ENCODE measurements at places on chromosomes 2 and 18.

DNA sequence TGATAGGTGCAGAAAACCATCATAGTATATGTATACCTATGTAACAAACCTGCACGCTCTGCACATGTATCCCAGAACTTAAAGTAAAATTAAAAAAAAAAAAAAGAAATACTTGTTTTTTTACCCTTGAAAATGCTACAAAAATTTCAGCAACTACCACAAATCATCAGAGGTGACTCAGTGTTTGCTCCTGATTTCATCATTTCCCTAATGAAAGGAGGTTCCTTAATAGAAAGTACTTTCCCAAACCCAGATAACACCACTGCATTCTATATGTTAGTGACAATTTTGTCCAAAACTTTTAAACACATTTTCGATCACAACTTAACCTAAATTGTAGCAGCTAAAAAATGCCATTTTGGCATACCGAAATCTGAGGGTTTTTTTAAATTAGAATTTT is 163.3 kb downstream of the SLC39A10 start:
- DNase-seq, result no peak

DNA sequence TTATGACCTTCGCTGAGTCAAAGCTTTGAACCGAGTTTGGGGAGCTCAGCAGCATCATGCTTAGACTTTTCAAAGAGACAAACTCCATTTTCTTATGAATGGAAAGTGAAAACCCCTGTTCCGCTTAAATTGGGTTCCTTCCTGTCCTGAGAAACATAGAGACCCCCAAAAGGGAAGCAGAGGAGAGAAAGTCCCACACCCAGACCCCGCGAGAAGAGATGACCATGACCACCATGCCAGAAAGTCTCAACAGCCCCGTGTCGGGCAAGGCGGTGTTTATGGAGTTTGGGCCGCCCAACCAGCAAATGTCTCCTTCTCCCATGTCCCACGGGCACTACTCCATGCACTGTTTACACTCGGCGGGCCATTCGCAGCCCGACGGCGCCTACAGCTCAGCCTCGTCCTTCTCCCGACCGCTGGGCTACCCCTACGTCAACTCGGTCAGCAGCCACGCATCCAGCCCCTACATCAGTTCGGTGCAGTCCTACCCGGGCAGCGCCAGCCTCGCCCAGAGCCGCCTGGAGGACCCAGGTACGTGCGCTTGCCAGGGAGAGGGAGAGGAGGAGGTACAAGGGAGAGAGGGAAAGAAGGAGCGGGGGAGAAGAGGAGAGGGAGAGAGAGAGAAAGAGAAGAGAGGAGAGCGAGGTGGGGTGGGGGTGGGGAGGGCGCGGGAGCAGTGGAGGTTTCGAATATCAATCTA is at the start of gene DLX1:
Gene DLX1, plus strand, starts transcription at position 48 of the 700 bp plus-strand sequence. Its CDS starts 171 bp downstream, at position 219.
- DNase-seq, result no peak

DNA sequence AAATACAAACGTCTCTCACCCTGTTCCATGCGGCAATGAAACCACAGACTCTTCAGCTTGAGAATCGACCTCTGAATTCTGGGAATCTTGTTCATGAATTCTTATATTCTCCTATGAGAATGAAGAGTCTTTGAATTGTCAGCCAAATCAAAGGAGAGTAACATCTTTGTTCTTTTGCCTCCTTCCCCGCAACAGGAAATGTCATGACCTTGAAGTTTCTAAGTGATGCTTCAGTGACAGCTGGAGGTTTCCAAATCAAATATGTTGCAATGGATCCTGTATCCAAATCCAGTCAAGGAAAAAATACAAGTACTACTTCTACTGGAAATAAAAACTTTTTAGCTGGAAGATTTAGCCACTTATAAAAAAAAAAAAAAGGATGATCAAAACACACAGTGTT is 21.8 kb downstream of the TNFAIP6 start:
- no peak for DNase-seq

DNA sequence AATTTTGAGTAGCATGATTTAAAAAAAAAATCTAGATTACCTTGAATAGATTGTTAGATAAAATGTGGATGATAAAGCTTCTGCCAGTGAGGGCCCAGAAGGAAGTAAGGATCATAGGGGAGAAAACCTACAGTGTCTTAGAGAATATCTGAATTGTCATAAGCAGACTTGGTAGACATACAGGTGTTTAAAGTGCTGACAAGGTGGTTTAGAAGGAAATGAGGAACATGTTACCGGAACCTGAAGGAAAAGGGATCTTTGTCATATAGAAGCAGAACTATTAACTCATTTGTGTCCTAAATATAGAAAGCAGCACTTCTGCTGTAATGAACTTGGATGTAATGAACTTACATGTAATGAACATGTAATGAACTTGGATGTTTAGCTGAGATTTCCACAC is 94.9 kb upstream of the TTC27 start:
- no peak for DNase-seq

DNA sequence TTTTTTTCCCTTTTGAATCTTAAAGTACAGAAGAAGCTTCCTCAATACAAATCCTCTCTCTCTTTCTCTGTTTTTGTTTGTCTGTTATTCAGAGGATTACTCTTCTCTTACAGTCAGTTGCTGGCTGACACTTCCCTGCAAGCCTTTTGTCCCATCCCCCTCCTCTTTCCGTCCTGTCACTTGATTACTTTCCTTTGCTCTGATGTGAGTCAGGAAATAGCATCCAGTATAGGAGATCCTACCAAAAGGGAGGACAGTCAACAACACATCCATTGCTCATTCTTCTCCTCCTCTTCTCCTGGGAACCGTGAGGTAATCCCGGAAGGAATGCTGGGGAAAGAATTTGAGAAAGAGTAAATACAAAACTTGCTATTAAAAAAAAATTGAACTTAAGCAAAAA is 79.3 kb upstream of the SCN7A start:
- no peak for DNase-seq

DNA sequence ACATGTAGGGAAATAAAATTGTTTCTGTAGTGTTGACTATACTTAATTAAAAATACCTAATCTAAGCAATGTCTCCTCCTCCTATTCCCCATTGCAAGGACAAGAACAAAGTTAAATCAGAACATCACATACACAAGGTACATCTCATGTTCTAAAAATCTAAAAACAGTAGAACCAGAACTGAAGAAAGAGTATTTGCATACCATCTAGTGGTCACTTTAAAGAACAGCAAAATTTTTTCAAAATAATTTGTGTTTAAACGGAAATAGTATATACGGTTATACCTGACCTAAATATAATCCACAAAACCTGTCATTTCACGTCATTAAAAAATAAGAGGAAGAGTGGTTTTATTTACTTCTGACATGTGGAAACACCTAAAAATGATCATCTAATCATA is 294.3 kb upstream of the KCNH7 start:
- no peak for DNase-seq

- DNase-seq, result no peak
Observed at GRCh38 chr2:119311371-119311770, 55.3 kb downstream of the C2orf76 start.

DNA sequence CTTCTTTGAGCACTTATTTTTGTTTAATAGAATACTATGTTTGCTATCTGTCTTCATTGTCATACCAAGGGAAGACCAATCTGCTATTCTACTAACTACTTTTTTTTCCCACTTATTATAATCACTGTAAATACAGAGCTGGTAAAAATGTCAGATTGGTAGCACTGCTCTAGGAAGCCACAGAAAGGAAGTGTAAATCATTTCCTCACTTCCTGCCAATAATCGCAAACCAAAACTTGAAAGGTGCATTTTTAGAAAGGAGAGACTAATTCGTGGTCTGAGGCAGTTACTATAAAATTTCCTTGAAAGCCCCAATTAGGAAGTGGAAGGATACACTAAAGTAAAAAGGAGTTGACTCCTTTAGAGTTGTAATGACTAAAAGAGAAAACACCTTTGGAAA is 13.9 kb upstream of the THSD7B start:
- no peak for DNase-seq

GRCh38 chr2:150485114-150485870 is 2.2 kb downstream of the RND3 start:
- DNase-seq, result no peak

DNA sequence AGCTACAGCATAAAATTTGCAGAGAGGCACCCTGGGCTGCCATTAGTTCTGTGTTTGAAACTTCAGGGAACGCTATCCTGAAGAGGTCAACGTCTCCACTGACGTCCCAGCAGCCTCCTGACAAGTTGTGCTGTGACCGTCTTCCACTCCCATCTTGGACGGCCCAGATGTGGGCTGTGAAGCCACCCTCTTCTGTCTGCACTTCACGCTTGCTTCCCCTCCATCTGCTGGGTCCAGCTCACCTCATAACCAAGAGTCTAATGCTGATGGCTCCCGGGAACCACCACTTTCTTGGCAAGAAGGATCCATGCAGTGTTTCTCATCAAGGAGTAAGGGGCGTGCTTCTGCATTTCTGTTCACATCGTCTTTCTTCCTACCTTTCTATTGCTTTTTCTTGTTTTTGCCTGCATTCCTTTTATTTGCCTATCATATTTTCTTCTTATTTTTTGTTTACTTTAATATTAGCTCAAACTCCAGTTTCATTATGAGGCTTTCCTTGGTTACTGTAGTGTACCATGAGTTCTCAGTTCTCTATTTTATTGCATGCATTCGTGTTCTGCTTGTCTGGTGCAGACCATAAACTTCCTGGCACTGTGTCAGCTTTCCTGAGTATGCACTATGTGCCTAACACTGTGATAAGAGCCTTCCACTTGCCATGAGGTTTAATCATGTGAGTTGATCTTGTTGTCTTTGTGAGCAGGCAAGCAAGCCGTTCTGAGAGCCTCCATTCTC is 631.8 kb upstream of the RAB6C start:
- DNase-seq, result peak; percentile 4

DNA sequence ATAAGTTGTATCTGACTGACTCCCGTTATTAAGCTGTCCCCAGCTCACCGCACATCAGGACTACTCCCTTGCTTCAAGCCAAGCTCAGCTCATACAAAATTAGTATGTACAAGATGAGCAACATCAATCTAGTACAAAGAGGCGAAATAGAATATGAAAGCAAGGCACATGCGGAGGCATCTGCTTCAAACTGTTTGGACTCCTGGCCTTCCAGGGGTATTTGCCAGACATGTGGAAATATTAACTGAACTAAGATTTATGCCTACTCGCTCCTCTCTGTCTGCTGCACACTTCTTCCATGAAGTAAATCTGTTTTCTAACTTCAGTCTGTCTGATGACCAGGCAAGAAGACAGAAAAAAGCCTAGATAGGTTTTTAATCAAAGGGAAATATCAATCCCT is 499.8 kb downstream of the PID1 start:
- DNase-seq, result no peak

DNA sequence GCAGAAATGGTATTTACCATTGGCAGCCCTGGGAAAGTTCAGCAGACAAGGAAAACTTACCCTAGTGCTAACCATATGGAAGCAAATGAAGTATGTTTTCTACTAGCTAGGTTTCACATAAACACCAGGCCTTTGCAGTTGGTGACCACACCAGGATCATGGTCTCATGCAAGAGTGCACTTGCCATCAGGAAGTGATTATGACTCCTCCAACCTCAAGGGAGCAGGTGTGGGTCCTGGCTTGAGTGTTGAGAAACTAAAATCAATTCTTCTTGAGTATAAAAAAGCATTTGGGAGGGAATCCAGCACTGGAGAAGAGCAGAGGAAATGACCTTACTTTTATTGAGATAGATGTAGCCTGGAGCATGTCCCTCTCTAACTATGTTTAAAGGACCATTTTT is 56.8 kb upstream of the SPAG16 start:
- DNase-seq, result no peak

DNA sequence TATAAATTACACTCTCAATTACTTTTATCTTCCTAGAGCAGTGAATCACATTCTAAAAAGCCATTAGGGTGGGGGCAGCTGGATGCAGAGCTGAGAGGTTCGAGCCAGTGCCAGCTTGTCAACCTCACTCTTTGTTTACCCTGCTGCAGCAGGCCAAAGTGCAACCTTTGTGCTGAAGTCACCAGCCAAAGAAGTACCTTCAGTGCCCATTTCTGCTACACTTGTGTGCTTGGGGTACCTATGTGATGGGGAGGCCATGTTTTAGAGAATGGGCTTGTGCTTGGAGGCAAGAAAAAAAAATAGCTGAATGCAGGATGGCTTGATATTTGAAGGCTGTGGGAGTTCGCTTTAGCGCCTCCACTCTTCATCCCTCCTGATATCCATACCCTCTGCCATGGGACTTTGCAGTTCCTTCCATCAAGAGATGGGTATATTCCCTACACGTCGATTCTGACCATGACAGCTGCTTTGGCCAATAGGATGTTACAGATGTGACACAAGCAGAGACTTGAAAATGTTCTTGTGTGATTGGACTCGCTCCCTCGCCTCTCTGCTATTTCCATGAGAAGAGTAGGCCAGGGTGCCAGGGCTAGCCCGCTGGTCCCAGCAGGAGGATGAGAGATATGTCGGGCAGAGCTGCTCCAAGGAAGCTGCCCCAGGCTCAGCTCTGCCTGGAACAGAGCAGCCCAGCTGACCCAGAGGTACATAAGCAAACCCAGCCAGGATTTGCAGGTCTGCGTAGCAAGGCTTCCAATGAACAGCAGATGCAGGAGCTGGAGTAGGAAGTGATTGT is 12.7 kb upstream of the FZD5 start:
- DNase-seq, result no peak

DNA sequence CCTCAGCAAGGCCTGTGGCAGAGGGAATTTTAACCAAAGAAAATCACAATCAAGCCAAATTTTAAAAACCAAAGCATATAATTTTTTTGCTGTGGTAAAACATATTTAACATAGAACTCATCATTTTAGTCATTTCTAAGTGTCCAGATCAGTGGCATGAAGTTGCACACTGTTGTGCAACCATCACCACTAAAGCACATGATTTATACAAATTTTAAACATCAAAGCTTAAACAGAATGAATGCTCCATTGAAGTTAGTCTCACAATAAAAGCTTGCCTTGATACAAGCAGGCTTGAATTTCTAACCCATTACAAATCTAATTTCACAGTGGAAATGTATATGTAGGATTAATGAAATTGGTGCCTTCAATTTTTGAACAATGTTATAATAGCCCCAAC is 31.2 kb downstream of the FTCDNL1 start:
- DNase-seq, result no peak

DNA sequence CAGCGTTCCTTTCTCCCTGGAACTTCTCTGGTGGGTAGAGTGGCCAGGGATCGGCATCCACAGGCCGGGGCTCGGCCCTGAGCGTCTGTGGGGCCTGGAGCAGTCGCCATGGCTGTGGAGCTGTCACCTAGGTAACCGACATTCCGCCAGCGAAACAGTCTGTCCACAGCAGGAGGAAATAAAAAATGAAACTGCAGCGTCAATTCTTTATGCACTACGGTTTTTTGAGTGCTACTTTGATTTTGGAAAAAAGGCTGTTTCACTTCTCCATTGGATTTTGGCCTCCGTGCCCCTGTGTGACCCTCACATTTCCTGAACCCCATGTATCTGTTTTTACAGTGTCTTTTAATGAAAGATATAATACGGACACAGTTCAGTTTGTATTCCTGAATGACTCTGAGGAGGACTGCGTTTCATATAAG is 163.4 kb downstream of the LDLRAD4 start:
- DNase-seq, result no peak

GRCh38 chr2:124810132-124810531 is 785.0 kb downstream of the CNTNAP5 start:
- DNase-seq, result no peak

- no peak for DNase-seq
Observed at GRCh38 chr2:214575030-214575429, 164.2 kb downstream of the VWC2L start.

- DNase-seq, result no peak
Observed at GRCh38 chr2:38095996-38096861, 20.3 kb upstream of the CYP1B1 start.
